ENCODE measurements at places on chromosomes 7 and 10. TPM values are rescaled to one million over a fixed set of nuclear protein-coding genes. Genes with fewer than 3 reads are reported as not detected.

The ZMIZ2 gene
- total RNA-seq, result 31.3 TPM

The OPN4 gene
- total RNA-seq, result not detected

The GRIFIN gene
- total RNA-seq, result not detected

DNA sequence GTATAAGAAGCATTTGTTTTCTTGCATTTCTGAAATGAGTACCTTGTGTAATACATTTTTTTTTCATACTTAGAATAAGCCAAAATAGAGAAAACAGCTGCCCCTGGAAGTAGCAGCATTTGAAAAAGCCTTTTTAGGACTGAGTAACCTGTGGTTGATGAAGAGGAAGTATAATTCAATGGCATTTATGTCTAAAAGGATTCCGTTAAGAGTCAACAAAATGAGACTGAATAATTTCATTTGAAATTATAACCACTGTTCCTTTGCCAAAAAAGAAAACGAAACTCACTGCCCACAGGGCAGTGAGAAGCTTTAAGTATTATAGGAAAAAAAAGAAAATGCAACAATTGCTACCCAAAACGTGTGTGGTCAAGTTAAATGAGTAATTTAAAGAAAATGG lies 705.6 kb upstream of the PHF14 start:
- DNase-seq, result no peak

DNA sequence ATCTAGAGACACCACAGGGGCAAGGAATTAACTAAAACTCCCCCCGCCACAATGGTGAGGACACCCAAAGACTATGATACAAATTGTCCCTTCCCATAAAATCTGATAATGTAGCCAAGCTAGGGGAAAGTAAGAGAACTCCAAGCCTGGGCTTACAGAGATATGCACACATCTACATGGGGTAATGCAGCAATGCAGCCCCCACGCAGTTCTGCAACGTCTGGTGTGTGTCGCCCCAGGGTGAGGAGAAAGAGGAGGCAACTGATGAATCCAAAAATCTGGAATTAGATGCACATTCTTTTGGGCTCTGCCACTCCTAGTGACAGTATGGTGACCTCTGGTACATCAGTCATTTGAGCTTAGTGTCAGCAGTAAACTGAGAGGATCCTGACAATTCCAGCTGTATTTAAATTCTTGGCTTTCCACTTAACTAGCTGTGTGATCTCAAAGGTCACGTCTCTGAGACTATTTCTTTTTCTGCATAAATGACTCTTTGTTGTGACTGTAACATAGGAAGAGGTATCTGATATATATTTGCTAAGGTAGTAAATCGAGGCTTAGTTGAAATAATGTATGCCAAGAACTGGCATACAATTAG lies 51.5 kb downstream of the PIP4K2A start:
- no peak for DNase-seq

GRCh38 chr10:58951746-58952145 lies 224.7 kb upstream of the PHYHIPL start:
- no peak for DNase-seq

DNA sequence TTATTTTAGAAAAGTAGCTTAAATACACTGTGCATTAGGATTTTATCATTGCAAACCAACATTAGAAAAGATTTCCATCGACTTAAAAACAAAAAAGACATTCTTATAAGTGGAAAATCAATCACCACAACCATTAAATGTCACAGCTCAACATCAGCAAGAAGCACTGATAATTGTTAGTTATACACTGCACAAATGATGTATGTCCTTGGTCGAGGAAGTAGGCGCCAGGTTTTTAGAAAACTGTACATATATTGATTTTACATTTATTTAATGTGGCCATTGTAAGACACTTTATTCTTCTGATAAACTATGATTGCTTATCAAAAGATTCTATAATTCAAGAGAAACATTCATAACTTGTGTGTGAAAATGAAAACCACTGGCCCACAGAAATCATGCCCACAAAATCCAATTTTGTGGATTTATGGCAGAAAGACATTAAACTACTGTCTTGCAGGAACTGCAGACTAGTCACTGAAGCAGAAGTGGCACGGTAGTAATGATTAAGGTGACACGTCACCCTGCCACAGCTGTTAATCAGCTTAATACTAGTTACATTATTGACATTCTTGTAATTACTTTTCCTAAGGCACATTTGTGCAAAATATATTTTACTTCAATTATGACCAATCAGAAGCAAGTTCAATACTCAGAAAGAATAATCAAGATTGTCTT lies 79.4 kb downstream of the VPS41 start:
- no peak for DNase-seq

DNA sequence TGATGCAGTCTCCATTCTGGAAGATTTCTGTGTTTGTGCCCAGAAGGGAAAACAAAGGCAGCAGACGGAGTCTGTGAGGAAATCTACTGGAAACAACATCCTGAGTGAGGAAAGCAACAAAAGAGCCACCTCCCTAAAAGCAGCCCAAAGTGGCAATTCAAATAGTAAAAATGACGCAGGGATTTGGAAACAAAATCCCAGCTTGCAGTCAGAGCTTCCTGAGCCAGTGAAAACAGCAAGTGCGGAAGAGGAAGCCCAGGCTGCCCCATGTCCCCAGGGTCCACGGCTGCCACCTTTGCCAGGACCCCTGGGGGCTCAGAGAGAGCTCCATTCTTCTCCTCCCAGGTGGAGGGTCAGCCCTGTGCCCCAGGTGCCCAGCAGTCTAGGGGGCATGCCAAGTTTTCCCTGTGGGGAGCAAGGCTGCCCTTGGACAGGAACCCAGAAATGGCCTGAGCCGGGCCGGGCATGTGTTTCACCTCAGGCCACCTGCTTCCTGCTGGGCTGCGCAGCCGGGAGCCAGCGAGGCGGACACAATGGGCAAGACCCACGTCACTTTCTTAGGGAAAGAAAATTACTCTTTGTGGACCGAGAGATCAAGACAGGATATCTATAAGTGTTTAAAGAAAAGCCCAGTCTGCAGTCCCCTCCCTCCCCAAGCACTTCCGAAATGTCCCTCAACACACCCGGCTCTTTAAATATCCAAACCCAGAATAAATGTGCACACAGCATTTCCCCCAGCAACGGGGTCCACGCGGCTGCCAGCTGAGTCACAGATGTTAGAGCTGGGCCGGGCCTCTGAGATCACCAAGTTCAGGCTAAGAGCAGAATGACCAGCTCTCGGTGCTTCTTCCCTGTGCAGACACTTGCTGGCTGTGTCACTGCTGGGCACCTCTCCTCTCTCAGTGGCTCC lies 231.1 kb downstream of the ARHGAP12 start:
- no peak for DNase-seq

DNA sequence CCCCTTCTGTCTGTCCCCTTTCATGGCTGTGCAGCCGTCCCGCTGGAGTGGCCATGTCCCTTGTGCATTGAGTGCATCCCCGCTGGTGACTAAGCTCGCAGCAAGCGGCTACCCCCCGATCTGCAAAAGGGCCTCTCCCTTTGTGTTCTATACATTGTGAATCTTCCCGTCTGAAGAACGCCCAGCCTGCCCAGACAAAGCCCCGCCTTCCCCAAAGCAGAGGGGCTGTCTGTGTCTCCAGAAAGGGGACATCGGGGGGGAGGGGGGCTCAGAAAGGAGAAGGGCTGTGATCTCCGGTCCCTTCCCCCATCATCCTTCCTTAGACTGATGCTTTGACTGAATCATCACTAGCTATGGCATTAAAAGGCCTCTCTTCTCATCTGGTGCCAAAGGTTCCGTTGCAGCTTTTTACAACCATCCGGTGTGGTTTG lies 11.9 kb downstream of the NPTX2 start:
- DNase-seq, result no peak

DNA sequence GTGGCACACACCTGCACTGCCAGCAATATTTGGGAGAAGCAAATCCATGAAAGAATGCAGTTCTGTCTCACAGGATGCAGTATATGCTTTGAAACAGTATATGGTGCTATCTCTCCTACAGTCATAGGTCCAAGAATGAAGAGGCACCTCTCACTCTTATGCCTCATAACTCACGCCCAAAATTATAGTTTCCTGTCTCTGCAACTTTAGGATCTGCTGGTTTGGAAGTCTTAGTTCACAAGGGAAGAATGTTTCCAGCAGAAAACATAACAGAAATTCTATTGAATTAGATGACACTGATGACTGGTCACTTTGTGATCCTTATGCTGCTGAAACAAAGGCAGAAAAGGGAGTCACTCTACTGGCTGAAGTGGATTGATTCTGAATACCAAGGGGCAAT lies 5.7 kb downstream of the C10orf67 start:
- DNase-seq, result no peak

Data from epithelial cell of proximal tubule (primary cell).